ENCODE measurements at places on chromosomes 12 and 14. TPM values are rescaled to one million over a fixed set of nuclear protein-coding genes. Genes with fewer than 3 reads are reported as not detected.
A peak's percentile ranks its signal among the peaks of the same experiment; 100 is the strongest.

The DHRS4L2 gene
- total RNA-seq, result 16.7 TPM

The KLRC2 gene
- total RNA-seq, result not detected

The TPI1 gene
- total RNA-seq, result 906 TPM

The LIN52 gene
- total RNA-seq, result 8.2 TPM

The SPIC gene
- total RNA-seq, result not detected

The CNTN1 gene
- 0.26 TPM for total RNA-seq

The DNAH10 gene
- 0.33 TPM for total RNA-seq

The APOLD1 gene
- 1.5 TPM for total RNA-seq

The LAG3 gene
- 0.26 TPM for total RNA-seq

The PFKM gene
- total RNA-seq, result 98.9 TPM

DNA sequence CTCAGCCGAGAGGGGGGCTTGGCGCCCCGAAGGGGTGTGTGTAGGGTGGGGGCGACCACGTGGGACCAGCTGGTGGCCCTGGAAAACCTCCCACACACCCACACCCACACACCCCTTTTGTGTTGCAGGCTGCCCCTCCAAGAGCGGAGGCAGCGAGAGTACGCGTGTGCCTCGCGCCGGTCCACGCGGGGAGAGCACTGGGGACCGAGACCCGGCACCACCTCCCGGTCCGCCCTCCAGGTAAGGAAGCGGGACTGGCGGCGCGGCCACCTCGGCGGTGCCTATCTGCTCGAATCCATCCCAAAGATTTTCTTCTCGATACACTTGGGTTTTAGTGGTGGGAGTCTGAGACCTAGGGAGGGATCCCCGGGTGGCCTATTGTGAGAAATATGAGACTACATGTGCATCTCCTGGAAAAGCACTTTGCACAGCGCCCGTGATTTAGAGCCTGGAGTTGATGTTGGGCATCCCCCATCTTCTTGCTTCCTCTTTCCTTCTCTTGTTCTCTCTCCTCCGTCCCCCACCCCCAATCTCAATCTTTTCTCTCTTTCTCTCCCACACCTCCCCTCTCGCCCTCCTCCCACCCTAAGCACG is 393 bp downstream of the SYT1 start:
- DNase-seq, result peak; percentile 16

DNA sequence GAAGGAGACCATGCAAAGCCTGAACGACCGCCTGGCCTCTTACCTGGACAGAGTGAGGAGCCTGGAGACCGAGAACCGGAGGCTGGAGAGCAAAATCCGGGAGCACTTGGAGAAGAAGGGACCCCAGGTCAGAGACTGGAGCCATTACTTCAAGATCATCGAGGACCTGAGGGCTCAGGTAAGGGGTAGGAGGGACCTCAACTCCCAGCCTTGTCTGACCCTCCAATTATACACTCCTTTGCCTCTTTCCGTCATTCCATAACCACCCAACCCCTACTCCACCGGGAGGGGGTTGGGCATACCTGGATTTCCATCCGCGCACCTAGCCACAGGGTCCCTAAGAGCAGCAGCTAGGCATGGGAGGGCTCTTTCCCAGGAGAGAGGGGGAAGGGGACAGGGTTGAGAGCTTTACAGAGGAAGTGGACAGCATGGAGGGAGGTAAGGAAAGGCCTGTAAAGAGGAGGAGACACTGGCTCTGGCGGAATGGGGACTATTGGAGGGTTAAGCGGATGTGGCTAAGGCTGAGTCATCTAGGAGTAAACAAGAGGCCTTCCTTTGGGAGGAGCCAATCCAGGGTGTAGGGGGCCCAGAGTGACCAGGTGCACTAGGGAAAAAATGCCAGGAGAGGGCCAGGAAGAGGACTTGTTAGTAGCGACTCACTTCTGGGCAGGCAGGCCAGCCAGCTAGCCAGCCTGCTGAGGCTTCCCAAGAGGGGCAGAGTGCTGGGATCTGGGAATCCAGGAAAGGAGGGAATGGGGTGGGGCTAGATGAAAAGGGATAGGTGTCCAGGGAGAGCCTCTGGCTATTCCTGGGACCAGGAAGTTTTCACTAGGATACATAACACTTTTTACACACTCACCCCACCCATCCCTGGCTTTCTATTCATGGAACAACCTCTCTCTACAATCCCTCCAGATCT is 754 bp downstream of the KRT18 start:
- peak; percentile 84 for DNase-seq

DNA sequence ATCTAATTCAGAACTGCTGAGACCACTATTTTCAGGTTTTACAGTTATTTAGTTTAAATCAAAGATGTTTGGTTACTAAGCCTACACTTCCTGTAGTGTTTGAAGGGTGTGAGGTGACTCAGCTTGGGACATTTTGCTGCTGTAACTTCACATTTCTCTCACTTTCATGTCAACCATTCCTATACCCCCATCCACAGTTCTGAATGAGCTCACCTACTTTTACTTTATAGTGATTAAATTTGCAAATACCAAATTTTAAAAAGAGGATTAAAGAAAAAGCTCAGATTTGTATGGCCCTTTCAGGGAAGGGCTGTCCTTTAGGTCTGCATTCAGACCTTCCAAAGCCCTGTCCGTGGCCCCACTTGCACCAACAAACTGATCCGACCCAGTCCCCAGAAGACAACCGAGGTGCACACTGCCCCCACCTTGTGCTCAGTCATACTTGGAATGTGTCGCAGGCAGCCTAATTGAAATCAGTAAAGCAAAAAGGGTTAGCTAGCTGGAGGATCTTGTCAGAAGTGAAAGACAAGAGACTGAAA is 174.4 kb downstream of the MON2 start:
- peak; percentile 68 for DNase-seq

DNA sequence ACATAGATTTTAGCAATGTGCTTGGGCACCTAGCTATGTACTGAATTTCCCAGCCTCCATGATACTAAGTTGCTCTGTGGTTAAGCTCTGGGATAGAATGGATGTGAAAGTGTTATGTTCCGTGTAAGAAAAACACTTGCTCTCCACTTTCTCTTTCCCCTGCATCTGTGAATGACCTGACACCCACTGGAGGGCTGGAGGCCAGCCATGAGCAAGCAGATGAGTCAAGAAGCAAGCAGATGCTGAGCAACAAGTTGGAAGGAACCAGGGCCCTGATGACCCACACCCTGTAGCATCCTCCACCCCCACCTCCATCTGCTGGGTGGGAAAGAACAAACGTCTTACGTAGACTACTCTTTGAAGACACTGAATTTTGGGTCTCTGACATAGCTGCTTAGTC is 56.6 kb downstream of the EID3 start:
- DNase-seq, result no peak

DNA sequence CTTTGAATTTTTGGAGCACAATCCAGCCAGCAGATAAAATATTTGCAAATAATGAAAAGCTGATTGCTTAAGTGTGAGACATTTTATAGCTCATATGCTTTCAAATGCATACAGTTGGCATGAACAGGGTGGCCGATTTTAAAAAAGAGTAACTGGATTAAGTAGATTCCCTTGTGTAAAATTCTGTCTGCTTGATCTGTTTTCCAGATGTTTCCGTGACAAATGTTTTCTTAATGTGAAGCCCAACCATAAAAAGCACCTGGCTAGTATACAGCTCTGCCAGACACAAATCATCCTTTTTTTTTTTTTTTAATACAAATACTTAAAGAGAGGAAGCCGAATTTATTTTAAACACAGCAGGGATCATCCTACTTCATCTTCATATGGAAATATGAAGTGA is 440.7 kb downstream of the CCER1 start:
- no peak for DNase-seq

- peak; percentile 45 for DNase-seq
These were observed 88.8 kb downstream of the TMX1 start for GRCh38 chr14:51328772-51329353.

DNA sequence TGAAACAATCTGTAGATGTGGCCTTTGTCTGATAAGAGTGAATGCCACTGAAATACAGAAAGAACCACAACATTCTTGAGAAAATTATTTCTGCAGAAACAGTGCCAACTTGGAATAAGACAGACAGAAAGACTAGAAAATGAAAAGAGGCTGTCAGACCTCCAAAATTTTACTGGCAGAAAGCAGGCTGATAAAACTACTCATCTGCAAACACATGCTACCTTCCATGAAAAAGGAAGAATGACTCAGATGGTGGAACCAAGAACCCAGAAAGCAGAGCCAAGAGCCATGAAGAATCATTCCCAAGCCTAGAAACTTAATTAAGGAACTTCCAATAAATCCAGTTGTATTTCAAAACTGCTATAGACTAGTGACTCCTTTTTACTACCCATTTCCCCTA is 31.9 kb upstream of the OSBPL8 start:
- DNase-seq, result no peak

GRCh38 chr12:59472273-59472672 is 123.6 kb upstream of the SLC16A7 start:
- no peak for DNase-seq

GRCh38 chr14:99733540-99734405 is 49.7 kb downstream of the CYP46A1 start:
- no peak for DNase-seq

- DNase-seq, result peak; percentile 73
These were observed 20.0 kb downstream of the BORCS5 start for GRCh38 chr12:12376646-12377448.

- DNase-seq, result no peak
These were observed 44.3 kb downstream of the CYP46A1 start for GRCh38 chr14:99728231-99728920.

GRCh38 chr12:52455821-52456220 is 3.9 kb upstream of the KRT6B start:
- DNase-seq, result peak; percentile 11

- no peak for DNase-seq
These were observed 40.7 kb downstream of the PPFIBP1 start for GRCh38 chr12:27564612-27565213.

DNA sequence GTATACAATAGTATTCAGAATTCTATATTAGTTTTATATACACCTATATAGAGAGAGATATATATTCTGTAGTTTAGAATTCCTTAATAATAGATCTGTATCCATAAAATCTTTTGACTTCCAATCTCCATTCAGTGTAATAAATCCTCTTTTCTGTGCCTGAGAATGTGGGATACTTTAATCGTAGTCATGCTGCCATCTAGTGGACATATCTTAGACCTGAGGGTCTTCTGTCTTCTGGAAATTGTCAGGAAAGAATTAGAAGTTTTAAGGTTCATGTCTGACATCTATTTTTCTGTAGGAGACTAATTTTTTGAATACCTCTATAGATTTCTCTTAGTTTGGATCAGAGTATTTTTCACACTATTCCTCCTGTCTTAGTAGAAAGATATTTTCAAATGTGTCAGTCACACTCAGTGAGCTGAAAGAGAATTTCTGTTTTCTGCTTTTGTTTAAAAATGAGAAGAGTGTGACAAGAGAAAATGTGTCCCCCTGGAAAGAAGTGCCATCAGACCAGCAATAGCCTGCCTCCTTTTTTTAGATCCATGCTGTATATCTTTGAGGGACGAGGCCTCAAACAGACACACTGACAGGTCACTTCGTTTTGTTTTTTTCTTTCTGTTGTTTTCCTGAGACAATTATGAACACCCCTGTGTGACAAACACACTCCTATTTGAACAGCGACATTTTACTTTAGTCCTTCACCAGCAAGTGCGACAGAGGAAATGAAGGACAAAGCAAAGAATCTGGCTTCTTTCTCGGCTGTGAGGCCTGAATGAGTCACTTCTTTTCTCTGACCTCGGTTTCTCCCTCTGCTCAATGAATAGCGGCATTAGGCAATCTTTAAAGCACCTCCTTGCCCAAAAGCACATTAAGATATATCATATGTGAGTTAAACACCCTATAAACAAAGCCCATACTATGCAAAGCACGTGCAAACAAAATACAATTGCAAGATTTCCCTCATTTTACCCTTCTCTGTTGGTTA is 96.3 kb downstream of the GALC start:
- DNase-seq, result peak; percentile 60

GRCh38 chr14:24171422-24172260 is at the start of gene REC8:
REC8 (plus strand) TSS chr14:24172080; CDS start chr14:24172553, 473 bp downstream.
- peak; percentile 85 for DNase-seq

All from fibroblast of lung (primary cell).